Epithelial cell of prostate (primary cell): ENCODE measurements at places on chromosomes 7 and 10.

DNA sequence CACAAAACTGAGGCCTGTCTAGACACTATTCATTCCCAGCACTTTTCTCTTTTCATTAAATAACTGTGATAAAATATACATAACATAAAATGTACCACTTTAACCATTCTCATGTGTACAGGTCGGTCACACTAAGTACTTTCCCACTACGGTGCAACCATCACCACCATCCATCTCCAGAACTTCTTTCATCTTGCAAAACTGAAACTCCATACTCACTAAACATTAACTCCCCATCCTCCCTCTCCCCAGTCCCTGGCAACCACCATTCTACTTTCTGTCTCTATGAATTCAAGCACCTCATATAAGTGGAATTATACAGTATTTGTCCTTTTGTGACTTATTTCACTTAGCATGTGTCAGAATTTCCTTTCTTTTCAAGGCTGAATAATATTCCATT is 53.0 kb downstream of the ARHGAP12 start:
- DNase-seq: no peak

- DNase-seq: peak; percentile 41
These were observed 191.3 kb downstream of the FGFR2 start for GRCh38 chr10:121406823-121407545.

DNA sequence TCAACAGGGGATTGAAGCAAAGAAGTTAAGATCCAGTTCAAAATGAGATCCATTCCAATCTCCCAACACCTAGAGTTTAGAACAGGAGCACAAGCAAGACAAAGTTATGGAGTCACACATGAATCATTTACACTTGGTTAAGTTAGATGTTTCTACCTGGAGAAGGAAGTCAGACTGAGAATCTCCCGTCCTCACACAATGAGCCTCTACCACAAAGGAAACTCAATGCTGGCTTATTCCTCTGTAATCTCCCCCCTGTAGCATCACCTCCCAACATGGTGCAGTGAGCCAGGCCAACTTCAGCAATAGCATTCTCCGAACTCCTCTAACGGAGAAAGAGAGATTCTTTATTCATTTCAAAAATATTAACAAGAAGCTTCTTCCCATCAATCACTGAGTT is 82.2 kb downstream of the ELMO1 start:
- no peak for DNase-seq

GRCh38 chr10:97718178-97718577 is 4.6 kb downstream of the MARVELD1 start:
- DNase-seq: no peak

GRCh38 chr10:32938554-32939061 is 19.4 kb downstream of the ITGB1 start:
- DNase-seq: no peak

DNA sequence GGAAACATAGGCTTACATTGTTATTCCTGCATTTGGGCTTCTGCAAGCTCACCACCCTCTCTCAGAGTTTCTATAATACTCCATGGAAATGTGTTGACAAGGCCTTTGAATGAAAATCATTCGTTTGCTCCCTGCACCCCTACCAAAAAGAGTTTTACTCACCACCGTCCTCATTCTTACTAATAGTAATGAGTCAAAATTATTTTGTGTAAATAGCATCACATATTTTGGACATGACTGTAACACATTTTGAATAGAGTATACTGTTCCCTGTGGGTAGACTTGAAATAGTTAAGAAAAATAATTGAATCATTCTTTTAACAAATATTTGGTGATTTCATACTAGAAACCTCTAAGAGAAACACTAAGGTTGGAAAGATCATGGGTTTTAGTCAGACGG is 84.6 kb downstream of the AKAP9 start:
- peak; percentile 10 for DNase-seq

GRCh38 chr10:97031459-97031858 is 154.3 kb downstream of the SLIT1 start:
- no peak for DNase-seq

DNA sequence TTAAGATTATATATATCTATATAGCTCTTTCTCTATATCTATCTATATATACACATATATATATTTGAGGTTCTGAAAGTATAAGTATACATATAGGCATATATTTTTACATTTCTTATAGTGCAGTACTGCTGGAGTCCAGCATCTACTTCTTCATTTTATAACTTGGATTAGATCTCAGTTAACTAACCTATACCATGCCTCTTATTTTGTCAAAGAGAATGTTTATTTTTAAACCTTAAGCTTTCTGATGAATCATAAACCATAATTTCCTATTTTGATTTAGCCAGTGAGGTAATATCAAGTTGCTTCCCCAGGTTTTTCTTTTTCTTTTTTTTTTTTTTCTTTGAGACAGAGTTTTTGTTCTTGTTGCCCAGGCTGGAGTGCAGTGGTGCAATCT is 8.1 kb downstream of the ZNF32 start:
- no peak for DNase-seq

DNA sequence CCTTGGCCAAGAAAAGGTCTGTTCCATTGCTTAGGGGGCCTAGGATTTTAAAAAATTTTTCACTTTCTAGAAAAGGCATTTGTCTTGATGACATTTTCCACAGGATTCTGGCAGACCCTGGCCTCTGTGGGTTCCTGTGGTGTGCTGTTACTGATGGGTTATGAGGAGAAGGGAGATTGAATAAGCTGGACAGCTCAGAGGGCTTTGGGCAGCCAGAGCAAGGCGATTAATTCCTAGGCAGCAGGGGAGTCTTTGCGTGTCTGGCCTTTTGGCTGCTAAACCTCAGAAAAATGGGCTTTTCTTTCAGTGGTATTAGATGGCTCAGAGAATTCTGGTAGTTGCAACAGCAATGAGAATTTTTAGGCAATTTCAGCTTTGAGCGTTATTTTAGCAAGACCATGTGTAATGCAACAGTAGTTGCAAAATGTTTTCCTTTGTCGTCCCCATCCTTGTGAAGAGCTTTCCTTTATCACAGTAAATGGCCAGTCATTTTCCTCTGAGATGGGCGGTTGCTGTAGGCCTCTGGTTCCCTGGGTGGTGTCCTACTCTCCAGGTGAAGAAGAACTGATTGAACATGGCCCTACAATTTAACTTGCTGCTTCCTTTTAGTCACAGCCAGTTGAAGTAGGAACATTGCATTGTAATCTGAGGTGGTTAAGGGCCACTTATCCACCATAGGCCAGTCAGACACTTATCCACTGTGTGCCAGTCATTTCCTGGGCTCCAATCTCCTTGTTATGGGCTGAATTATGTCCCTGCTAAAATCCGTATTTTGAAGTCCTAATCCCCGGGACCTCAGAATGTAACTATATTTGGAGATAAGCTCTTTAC is 43.2 kb downstream of the SH2D4B start:
- DNase-seq: no peak

GRCh38 chr7:99002827-99003212 is 124.5 kb downstream of the TRRAP start:
- no peak for DNase-seq

DNA sequence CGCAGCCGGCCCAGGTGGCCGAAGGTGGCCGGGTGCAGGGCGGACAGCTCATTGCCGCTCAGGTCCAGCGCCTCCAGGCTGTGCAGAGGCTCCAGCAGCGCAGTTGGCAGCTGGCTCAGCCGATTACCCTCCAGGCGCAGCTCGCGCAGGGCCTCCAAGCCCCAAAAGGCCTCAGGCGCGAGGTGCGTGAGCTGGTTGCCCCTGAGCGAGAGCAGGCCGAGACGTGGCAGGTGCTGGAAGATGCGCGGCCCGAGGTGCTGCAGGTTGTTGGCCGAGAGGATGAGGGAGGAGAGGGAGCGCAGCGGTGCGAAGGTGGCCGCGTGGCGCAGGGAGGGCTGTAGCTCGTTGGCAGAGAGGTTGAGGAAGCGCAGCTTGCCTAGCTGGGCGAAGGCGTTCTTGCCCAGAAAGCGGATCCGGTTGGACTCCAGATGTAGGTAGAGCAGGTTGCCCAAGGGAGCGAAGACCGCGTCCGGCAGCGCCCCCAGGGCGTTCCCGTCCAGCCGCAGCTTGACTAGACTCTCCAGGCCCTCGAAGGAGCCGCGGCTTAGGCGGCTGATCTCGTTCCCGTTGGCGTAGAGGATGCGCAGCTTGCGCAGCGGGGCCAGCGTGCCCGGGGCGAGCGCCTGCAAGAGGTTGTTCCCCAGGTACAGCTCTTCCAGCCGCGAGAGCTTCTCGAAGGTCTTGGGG is 923 bp downstream of the TRIL start:
- DNase-seq: no peak

DNA sequence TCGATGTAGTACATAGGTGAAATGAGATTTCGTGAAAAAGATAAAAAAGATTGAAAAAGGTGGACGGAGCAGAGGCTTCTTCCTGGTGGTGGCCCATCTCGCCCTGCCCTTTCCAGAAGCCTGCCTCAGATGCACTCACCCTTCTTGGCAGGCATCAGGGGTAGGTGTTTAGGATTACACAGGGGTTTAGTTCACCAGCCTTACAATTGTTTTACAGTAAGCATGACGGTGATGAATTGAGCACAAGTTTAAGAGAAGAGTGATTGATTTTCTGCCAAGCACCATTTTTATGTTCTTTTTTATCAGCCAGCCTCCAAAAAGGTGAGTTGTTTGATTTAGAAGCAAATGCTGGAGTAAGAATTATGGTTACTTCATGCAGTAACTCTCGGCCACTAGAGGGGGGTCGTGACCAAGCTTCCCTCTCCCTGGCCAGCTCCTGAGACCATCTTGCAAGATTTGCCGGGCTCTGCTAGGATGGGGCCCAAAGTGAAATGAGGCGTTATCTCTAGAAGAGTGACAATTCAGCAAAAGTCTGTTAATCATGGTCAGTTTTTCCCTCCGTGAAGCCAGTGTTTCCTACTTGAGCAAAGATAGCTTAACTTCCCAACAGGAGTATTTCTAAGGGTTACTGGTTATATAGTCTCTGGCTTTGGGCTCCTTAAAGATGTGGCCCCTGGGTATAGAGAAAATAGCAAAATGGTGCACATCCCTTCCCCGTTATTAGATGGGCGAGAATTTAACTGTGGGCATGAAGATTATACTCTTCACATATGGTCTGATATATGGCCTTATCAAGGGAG is 228.8 kb downstream of the BMPER start:
- DNase-seq: peak; percentile 18

- DNase-seq: peak; percentile 94
These were observed 166.0 kb downstream of the FANK1 start for GRCh38 chr10:126062131-126063032.

- DNase-seq: no peak
These were observed 11.0 kb downstream of the RASGEF1A start for GRCh38 chr10:43255634-43256431.

- DNase-seq: peak; percentile 34
These were observed 173.9 kb upstream of the GRM3 start for GRCh38 chr7:86469680-86470295.

GRCh38 chr7:155790666-155791065 is 21.6 kb downstream of the SHH start:
- DNase-seq: no peak

DNA sequence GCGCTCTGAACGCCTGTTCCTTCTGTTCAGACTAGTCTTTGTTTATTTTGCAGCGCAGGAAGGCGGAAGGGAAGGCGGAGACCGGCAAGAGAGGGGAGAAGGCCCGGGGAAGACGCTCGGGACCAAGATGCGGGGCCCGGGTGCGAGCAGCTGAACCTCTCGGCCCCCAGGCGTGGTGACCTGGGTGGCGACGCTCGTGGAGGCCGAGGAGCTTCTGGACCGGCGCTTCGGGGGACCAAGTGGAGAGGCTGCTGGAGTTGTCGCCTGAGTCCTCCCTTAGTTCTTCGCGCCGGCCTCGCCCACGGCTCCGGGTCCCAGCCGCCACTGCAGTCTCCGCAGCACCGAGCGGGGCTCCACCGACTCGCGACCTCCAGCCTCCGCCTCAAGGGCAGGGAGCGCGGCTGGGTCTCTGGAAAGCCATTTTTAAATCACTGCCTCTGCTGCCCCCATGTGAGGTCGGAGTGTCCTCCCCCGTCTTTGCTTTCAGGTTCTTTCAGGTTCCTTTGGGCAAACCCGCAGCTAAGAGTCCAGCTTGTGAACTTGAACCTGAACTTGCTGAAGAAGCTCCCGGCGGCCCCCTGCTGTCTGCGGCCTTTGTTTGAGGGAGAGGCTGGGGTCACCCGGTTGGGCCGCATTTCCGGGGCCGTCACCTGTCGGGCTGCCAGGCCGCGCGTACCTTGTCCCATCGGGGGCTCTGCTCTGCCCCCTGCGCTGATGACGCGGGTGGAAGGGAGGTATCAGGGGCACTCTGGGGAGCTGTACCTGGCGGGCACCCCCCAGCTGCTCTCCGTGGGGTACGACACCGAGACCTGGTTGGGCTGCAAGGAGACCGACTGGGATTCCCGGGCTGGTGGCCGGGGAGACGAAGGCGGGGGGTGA is 136.0 kb downstream of the KIF20B start:
- no peak for DNase-seq

DNA sequence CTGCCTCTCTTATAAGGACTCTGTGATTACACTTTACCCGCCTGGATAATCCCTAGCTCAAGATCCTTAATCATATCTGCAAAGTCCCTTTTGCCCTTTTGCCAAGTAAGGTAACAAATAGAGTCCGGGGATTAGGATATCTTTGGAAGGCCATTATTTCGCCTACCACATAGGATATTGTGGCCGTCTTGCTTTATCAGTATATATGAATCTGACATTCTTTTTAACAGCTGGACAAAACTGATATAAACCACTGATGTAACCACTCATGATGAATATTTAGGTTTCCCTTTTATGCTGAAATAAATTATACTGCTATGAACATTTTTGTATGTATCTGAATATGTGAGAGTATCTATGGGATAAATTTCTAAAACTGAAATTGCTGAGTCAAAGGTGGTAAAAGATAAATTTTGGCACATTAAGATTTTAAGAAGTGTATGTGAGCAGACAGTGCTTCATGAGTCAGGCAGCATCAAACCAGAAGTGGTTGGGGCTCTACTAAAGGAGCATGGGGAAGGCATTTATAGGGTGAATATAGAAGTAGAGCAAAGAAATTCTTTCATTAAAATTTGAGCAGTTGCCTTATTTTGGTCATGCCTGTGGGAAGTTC is 44.7 kb downstream of the AVL9 start:
- DNase-seq: no peak

DNA sequence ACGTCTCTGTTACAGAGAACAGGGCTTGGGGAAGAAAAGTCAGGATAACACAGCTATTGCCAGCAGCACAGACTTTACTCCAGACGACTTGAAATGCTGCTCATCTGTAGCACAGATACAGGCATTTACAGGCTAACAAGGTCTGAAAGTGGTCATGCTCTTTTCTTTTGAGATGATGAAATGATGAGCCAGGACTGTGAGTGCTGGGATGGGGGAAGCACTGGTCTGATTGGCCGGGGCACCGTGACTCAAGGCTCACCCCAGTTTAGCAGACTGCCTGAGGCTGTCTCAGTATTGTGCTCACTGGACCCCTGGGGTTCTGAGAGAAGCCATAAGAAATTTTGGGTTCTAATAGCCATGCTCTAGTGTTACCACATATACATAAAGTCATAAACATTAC is 12.4 kb downstream of the SMKR1 start:
- no peak for DNase-seq
